ENCODE measurements at places on chromosomes 2 and 18. TPM values are rescaled to one million over a fixed set of nuclear protein-coding genes. Genes with fewer than 3 reads are reported as not detected.

DNA sequence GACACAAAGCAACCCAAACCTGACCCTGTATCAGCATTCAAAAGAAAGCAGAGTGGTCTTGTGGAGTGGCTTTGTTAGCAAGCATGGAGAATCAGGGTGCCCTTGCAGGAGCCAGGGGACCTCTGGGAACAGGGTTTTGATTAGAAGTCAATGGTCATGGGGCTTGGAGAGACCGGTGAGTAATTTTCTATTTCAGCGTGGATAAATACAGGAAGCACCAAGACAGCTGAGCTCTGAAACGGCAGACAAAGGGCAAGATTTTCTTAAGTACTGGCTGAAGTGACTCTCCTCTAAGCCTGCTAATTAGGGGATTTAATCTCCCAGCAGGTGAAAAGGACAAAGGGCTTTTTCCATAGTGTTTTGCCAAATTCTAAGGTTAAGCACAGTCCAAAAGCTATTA, 78.0 kb upstream of the GAREM1 start:
- no peak for DNase-seq

GRCh38 chr2:96251721-96252292, 14.0 kb downstream of the TMEM127 start:
- DNase-seq, result no peak

DNA sequence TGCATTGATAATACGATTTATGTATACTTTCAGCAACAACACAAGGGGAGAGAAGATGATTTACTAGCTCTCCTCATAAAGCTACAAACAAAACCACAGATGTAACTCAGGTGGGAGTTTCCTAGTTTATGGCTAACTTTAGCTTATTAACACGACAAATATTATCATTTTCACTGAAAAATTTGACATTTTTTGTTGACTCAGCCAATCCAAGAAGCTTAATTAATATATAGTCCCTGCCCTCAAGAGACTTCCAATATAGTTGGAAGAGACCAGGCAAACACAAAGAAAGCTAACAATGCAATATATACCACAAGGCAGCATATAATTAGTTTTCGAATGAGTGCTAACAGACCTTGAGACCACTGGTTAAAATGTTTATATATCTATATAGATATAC, 775 bp downstream of the WDR12 start:
- DNase-seq, result no peak

DNA sequence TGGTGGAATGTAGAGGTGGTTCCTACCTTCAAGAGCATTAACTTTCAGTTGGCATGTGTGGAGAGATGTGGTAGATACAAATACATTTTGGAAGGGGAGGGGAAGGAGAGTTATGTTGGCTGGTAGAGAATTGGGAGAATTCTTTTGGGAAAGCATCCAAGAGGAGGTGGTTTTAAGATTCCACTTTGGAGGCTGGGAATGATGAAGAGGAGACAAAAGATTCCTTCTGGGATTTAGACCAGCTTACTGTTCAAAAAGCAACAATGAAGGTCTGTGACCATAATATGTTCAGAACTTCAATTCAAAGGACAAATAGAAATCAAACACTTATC, 120.8 kb upstream of the FOSL2 start:
- no peak for DNase-seq

DNA sequence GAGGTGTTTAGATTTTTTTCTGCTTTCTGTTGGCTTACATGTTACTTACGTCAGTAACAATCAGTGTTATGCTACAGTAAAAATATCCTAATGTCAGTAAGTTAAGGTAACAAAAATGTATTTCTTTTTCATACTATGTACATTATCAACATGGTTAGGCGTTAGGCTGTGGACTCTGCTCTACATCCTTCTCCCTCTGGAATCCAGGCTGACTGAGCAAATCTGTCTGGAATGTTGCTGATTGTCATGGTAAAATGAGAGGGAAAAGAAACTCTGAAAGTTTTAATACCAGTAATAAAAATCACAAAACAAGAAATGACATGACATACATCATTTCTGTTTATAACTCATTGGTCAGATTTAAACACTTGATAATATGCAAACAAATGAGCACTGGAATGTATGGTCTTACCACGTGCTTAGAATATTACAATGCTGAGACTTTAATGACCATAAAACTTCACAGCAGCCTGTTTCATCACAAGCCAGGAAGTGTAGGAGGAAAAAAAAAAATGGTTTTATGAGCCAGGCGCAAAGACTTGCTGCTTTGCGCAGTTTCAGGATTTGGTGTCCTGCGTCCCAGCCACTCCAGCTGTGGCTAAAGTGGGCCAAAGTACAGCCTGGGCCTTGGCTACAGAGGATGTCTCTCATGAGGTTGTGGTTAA, 252.4 kb downstream of the FSIP2 start:
- no peak for DNase-seq

GRCh38 chr18:50163505-50163904, 31.4 kb downstream of the MYO5B start:
- DNase-seq, result no peak

DNA sequence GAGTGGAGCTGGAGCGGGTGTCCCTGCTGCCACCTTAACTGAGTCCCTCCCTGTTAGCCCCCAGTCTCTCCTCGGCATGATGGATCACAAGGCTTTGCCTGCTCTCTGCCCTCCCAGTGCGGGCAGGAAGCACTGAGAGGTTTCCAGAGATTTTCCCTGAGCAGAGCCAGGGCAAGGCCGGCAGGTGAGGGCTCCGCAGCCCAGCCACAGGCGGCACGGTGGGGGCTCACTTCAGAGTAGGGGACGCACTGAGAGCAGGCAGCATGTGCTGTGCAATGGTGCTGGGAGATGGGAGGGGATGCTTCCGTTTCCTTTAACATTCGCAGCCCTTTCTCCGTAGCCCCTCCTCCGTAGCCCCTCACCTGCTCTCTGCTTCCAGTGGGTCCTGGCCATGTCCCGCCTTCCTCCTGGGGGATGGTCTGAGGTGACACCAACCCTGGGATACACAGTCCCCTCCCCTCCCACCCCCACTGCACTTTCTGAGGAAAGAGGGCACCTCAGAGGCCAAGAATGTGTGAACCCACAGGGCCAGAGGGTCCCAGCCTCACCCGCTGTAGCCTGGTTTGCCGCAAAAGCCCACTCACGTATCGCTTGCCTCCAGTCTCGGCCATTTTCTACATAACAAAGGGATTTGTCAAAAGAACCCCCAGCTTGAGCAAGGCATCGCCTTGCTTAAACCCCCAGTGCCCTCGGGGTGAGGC, 10.7 kb downstream of the KCNF1 start:
- DNase-seq, result no peak

- DNase-seq, result no peak
Observed at GRCh38 chr18:77501266-77501665, 251.6 kb downstream of the GALR1 start.

DNA sequence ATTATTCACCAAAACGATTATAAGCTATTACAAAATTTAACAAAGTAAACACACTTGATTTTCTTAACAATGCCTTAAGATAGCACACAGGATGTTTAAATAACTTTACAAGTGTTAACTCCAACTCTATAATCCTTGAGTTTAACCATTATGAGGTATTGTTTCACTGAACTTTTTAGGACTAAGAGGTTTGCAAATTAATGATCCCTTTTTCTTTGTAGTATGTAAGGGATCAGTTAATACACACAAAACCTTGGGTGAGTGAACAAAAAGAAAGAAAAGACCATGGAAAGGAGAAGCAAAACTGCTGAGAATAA, 21.5 kb upstream of the TFPI start:
- DNase-seq, result no peak

- DNase-seq, result no peak
Observed at GRCh38 chr2:120052597-120052996, 39.7 kb downstream of the EPB41L5 start.

The GREB1 gene
- 0.39 TPM for total RNA-seq

The IL36RN gene
- total RNA-seq, result not detected

The RIF1 gene
- 60.5 TPM for total RNA-seq

The IGFBP2 gene
- not detected for total RNA-seq

The ANKZF1 gene
- 199 TPM for total RNA-seq

The ADD2 gene
- 22.3 TPM for total RNA-seq

The RAB27B gene
- 0.07 TPM for total RNA-seq

The CLEC4F gene
- total RNA-seq, result not detected

The DPYSL5 gene
- total RNA-seq, result not detected

The SERPINB10 gene
- total RNA-seq, result not detected

The UCN gene
- total RNA-seq, result 3.6 TPM

Data from B cell (primary cell).